D341Med (cell line): ENCODE measurements at places on chromosomes 6 and 20.

GRCh38 chr6:17415321-17415720 is 21.9 kb downstream of the CAP2 start:
- no peak for DNase-seq

DNA sequence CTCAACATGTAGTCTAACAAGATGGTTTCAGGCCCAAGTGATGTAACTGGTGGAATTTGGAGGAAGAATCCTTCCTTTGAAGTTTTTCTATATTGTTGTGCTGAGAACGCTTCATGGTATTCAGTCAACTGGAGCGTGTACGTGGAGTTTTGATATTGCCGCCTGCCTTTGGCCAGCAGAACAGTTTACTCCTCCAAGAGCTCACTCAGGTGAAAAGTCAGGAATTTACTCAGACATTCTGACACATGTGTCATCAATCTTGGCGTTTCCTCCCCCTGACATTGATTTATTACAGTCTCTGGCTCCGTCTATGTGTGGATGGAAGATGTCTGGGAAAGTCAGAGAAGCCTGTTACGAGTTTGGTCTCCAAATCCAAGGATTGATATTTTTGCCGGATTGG is 19.0 kb upstream of the TGM2 start:
- no peak for DNase-seq

DNA sequence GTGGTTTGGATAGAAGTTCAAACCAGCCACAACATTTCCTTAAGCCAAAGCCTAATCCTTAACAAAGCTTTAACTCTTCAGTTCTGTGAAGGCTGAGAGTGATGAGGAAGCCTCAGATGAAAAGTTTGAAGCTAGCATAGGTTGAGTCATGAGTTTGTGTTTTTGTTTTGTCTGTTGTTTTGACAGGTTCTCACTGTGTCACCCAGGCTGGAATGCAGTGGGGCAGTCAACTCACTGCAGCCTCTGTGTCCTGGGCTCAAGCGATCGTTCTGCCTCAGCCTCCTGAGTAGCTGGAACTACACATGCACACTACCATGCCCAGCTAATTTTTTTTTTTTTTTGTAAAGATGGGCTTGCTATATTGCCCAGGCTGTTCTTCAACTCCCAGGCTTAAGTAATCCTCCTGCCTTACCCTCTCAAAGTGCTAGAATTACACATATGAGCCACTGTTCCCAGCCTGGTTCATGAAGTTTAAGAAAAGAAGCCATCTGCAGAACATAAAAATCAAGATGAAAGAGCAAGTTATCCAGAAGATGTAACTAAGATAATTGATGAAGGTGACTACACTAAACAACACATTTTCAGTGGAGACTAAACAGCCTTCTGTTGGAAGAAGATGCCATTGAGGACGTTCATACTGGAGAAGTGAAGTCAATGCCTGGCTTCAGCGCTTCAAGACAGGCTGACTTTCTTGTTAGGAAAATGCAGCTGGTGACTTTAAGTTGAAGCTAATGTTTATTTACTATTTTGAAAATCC is 96.2 kb downstream of the SMAP1 start:
- DNase-seq: no peak

DNA sequence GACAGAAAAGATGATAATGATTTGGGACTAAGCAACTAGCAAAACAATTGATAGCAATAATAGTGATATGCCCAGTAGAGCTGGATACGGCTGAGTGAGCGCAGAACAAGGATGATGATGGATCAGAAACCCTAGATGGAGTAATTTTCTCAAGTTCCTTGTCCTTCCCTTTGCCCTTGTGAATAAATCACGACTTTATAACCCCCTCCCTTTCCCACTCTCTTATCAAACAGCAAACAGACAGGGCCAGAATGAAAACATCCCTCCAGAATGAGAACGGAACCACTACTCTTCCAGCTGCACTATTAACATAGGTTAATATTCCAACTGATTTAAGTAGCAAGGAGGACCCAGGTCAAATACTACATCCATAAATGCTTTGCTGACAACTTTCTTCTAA is 1.3 kb upstream of the MTFR2 start:
- DNase-seq: no peak

DNA sequence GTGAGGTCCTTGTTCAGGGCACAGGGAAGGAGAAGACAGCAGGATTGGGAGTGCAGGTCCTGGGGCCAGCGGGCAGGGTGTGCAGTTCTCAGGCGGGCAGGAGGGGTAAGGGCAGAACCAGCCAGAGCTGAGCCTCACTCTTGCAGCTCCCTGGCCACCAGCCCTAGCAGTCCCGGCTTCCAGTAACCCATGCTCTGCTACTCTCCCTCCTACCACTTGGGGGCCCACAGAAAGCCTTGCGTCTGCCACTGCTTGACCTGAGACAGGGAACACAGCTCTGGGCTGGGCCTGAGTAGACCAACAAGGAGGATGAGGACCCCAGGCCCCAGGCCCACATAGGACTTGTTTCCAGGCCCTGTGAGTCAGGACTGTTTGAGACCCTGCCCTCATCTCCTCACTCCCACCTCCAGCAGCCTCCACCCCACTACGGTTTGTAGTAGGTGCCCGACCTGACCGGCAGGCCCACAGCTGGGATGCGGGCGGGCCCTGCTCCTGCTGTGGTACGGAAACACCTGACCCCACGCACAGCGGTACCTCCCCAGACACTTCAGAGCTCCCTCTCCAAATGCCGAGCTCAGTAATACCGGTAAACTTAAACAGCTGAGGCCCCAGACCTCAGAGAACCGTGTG is 39.2 kb downstream of the KCNK5 start:
- DNase-seq: peak; percentile 54

DNA sequence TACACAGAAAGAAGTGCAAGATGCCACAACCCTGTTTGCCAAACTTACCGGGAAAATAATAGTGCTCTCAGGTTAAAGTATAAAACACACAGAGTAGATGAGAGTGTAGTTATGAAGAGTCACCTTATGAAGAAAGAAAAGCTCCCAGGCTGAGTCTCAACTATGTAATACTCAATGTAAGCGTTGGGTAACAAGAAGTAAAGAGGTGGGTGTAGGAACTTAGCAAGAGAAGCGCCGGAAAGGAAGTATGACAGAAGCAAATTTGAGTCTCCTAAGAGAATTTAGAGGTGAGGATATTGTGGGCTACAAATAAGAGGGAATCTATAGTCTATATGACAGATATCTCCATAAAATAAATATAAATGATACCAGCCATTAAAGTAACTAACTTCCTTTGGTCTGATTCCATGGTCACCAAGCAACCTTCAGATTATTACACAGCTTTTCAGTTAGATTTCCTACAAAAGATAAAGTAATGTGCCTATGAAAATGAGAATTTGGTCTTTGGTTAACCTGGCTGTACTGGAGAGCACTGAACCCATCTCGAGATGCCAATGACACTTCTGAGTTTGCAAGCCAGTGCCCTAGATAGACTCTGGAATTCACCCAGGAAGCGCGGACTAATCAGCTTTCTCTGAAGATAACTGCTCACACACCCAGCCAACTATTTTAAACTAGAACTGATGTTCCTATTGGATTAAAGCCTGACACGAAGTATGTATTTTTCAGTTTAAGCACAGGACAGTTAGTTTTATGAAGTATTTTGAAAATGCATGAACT is 1.8 kb downstream of the TUBE1 start:
- DNase-seq: no peak

DNA sequence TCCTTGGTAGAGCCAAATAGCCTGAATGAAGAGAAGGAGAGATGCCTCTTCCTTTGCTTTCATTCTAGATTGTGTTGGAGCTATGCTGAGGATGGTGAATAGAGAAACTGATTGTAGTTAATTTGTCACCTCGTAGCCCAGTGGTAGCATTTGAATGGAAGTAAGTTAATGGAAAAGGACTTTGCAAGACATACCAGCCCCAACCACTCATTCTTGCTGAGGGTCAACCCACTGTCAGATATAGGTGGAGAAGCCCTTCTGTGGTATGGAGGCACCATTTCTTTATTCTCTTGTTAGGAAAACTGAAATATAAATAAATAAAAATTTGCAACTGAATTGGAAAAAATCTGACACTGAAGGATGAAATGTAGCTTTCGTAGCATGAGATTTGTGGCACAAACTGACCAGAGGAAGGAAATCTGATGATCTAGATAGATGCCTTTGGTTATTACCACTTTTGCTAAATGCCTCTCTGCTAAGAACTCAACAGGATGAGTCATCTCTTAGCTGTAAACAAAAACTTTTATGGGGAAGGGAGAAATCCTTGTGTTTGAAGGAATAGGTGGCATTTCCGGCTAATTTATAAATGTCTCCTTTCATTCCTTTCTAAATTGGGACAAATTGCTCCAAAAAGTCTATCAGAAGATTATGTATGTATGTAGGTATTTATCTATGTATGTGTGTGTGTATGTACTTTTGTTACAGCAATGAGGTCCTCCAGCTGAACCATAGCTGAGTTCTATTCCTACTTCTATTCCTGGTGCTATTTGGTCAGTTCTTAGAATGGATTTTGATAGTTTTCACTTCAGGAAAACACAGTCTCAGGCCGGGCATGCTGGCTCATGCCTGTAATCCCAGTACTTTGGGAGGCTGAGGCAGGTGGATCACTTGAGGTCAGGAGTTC is 76.5 kb upstream of the SUPT3H start:
- DNase-seq: no peak

DNA sequence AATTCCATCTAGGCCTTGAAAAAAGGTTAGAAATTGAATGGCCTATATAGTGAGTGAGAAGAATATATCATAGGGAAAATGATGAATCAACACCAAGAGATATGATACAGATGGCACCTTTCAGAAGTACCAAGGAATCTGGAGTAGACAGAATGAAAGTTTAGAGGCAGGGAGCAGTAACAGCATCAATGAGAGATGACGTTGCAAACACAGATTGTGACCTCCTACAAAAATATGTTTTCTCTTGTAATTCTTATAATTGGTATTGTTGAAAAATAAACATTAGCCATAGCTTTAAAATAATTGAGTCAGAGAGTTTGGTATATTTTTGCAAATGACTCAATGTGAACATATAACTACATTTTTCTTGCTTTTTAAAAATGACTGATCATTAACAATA is 1223.1 kb upstream of the GJE1 start:
- DNase-seq: no peak

DNA sequence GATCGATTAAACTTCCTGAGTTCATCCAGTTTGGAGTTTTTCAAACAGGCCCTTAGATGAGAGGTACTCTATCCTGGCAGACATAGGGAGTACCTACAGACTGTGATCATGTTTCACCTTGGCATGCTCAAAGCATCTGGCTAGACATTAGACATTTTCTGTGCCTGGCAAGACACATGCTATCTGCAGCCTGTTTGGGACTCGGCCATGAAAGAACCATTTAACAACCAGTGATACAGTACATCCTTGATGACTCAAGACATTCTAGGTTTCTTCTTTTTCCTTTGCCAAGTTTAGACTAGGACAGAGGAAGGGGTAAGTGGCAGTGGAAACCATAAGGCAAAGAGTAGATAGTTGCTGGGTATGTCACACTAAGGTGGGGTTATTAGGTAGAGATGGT is 15.4 kb upstream of the PAQR8 start:
- no peak for DNase-seq

DNA sequence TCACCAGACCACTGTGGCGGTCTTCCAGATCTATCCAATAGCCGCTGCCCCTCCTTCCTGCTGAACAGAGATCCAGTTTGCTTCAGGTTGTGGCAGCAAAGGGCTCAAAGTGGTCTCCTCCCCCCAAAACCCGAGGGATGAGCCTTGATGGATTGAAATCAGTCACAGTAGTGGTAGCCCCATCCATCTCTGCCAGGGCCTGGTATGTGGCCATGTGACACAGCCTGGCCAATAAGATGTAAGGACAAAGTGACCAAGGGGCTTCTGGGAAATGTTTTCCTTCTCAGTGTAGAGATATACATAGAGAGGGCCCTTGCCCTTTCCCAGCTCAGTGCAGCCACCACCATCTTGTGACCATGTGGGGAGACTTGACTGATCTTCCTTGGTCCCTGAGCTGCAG is 4.1 kb upstream of the ARMC2 start:
- DNase-seq: no peak

GRCh38 chr20:39225536-39225935 is 263.4 kb downstream of the DHX35 start:
- no peak for DNase-seq

DNA sequence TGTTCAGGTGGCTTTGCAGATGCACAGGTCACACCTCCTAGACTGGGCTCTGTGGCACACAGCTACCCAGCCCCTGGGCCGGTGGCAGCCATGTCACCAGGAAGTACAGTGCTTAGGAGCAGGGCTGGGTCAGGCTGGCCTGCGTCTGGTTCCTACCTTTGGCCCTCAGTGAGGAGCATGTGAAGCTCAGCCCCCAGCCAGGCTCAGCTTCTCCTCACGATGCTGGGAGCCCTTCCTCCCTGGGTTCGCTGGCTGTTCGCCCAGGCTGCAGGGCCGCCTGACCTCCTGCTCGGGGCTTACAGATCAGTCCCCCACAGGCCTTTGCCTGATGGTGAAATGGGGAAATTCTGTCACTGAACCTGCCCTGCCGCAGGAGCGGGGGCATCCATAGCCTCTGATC is 23.1 kb downstream of the SPATA2 start:
- DNase-seq: no peak

DNA sequence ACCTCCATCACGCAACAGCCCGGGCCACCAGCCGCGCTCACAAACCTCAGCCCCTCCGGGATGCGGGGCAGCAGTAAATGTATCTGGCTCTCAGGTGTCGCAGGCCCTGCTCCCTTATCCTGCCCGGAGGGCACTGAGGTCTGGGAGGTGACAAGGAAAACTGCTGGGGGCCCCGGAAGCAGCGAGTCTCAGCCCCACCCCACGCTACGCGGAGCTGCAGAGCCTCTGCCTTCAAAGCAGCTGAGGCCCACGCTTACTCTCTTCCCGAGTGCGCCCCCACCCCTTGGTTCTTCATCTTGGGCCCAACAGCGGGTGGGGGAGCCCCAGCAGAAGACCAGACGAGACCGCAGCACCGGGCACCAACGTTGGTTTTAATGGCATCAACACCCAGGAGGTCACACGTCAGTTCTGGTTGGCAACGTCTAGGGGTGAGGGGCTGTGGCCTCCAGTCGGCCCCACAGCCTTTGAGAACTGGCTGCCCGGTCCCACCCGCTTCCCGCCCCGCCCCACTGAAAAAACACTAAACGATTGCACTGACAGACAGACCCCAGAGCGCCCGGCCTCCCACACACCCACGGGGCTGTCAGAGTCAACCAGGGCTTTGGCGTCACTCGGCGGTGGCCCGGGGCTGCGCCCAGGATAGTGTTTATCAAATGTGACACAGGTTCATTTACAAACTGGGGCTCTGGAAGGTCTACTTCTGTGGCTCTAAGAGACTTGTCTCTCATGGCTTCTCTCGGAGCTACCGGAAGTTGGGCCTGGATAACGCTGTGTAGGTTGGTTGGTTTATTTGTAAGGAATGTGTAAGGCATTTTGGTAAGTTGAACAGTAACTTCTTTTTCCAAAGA is 43.7 kb downstream of the DSTN start:
- peak; percentile 29 for DNase-seq
